ENCODE measurements at places on chromosomes 16 and 17.

- no peak for DNase-seq
These were observed 39.9 kb downstream of the CENPV start for GRCh38 chr17:16313139-16314090.

GRCh38 chr17:74524653-74525464 lies 6.4 kb downstream of the CD300LB start:
- DNase-seq: no peak

GRCh38 chr16:67667453-67667816 lies 821 bp downstream of the C16orf86 start:
- DNase-seq: no peak

DNA sequence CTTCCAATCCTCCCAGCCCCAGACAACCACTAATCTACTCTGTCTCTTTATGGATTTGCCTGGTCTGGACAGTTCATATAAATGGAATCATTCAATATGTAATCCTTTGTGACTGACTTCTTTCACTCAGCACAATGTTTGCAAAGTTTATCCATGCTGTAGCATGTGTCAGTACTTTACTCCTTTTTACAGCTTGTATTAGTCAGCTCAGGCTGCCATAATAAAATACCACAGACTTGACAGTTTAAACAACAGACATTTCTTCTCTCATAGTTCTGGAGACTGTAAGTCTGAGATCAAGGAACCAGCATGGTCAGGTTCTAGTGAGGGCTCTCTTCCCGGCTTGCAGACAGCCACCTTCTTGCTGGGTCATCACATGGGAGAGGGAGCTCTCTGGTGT lies 41.3 kb downstream of the GPRC5B start:
- DNase-seq: no peak

DNA sequence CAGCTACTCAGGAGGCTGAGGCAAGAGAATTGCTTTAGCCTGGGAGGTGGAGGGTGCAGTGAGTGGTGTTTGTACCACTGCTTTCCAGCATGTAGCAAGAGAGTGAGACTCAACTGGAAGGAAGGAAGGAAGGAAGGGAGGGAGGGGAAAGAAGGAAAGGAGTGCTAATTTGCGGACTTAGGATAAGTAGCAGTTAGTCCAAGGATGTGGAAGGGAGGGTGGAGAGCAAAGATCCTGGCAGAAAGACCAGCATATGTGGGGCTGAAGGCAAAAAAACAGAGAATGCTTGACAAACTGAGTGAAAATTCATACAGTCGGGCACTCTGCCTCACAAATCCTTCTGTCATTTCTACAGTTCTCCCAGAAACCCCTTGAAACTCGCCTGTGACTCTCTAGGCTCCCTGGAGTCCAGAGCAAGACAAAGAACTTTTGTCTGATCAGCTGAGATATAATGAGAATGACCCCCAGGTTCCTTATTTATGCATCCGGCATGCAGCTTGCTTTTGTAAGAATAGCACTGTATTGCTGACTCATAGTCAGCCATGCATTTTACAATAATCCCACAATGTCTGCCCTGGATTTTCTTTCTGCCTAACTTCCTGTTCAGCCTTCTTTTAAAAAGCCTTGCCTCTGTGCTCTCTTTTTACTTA lies 31.5 kb downstream of the CDK5RAP3 start:
- peak; percentile 59 for DNase-seq

All from NCI-H460 (cell line).